D721Med (cell line): ENCODE measurements at places on chromosomes 6 and 20.

DNA sequence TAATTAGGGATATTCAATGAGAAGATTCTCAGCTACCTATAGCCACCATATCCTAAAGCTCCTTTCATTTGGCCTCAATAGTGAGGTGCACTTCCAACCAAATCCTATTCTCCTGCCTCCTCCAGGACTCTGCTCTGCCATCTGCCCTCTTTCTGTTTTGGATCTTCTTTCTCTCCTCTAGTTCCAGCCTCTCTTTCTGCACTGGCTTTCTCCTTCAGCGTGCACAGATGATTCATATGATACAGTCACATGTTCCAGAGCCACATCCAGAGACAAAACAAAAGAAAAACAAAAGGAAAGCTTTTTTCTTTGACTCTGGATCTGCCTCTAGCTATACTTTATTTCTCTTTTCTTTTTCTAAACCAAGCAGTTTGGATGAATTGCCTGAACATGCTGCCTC lies 531.9 kb upstream of the MAN1A1 start:
- no peak for DNase-seq

DNA sequence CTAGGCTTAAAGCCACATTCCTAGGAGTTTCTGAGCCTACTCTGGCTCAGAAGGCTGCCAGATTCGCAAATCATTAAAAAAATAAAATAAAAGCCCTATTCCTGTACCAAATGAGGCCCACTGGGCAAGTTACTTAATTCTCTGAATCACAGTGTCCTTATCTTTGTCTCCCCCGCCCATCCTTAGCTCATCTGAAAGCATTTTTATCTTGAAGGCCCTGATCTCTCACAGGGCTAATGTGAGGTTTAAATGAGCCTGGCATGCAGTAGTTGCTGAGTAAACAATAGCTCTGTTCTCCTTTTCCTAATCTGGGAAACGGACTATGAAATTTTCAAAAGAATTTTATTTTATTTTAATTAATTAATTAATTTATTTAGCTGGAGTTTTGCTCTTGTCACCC lies 2.1 kb upstream of the ZBTB12 start:
- DNase-seq = no peak

DNA sequence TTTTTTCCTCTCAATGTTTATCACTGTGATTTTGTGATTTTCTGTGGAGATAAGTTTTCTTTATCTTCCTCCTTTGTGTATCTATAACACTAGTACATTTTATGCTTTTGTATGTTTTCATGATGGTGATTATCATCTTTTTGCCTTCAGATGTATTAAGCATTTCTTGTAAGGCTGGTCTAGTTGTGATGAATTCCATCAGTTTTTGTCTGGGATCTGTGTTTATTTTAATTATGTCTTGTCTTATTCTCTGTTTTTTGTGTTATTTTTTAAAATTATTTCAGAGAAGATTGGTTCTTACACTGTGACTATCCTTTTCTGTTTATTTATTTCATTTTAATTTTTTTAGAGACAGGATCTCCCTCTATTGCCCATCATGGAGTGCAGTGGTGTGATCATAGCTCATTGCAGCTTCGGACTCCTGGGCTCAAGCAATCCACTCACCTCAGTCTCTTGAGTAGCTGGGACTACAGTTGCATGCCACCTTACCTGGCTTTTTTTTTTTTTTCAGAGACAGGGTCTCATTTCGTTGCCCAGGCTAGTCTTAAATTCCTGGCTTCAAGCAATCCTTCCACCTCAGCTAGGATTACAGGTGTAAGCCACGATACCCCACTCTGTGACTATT lies 187.4 kb downstream of the SLC16A10 start:
- DNase-seq = no peak

- DNase-seq = no peak
Measured at GRCh38 chr6:18533793-18534192, 146.6 kb downstream of the RNF144B start.

GRCh38 chr6:99026135-99026534 lies 78.4 kb upstream of the FBXL4 start:
- DNase-seq = no peak

GRCh38 chr6:127980996-127981395 lies 80.1 kb upstream of the THEMIS start:
- DNase-seq = no peak

DNA sequence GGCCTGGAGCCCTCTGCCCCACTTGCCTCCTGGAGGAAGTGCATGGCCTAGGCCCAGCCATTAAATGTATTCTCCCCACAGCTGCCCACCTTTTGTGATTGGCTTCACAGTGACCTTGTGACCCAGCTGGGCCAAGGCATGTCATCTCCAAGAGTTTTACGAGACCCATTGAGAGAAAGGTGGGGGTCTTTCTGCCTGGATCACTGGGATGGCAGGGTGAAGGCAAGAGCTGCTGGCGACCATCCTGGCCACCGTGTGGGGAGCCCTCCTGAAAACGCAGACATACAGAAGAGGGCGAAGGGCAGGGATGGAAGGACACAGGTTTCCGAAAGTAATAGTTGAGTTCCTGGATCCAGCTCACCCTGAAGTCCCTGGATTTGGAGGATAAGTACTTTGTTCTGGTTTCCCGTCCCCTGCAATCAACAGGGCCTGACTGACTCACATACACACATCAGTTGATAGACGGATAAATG lies 12.3 kb upstream of the SPO11 start:
- no peak for DNase-seq

DNA sequence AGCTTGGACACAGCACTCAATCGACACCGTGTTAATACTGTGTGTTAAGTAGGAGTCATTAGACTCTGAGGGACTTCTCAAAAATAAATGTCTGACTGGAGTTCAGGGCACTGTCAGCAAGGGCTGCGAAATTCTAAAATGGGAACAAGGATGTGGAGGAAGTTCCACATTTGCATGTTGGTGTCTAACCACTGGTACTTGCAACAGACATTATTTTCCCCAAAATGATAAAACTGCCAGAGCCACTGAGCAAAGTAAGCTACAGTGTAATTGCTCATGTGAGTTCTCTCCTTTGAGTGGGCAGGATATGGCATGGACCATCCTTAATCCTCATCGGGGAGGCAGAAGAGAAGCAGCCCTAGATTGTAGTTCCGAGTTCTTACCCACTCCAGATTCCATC lies 215.9 kb downstream of the SLC24A3 start:
- no peak for DNase-seq

DNA sequence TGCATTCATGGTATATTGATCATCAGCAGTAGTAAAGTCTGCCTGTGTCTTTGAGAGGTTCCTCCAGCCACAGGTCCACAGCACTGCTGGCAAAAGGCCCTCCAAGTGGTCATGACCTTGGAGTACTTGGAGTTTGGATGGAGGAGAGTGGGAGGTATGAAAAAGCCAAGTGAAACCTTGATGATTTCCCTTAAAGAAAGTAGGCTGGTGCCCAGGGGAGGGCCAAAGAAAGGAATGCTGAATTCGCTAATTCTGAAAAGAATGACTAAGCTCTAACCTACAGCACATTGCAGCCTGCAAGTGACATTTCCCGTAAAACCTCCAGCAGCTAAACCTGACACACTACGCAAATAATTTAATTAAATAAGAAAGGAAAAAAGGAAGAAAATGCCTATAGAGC lies 223.4 kb upstream of the TAB2 start:
- no peak for DNase-seq

GRCh38 chr20:20483328-20483727 lies 115.4 kb downstream of the INSM1 start:
- DNase-seq = no peak

- no peak for DNase-seq
Measured at GRCh38 chr6:139367810-139368351, 6.6 kb downstream of the CITED2 start.

- no peak for DNase-seq
Measured at GRCh38 chr6:93105907-93106306, 313.5 kb downstream of the EPHA7 start.

GRCh38 chr6:10375391-10375969 lies 39.4 kb downstream of the TFAP2A start:
- DNase-seq = no peak

GRCh38 chr6:62652692-62653328 lies 366.8 kb upstream of the KHDRBS2 start:
- no peak for DNase-seq

- no peak for DNase-seq
Measured at GRCh38 chr6:103723438-103724322, 1136.0 kb downstream of the HACE1 start.

DNA sequence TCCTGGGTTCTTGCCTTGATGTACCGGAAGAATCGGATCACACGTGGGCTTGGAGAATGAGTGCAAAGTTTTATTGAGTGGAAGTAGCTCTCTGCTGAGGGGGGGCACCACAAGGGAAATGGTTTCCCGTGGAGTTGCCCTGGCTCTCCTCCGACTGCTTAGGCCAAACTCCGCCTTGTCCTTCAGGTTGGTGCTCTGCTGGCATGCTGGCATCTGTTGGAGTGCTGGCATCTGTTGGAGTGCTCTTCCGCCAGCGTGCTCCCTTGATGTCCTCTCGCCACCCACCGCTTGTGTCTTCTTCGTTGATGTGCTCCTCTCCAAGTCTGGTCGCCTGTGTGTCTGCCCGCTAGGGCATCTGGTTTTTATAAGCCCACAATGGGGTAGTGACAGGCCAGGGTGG lies 317.1 kb upstream of the HSF2 start:
- DNase-seq = no peak

- DNase-seq = no peak
Measured at GRCh38 chr20:61693055-61693600, 372.6 kb downstream of the TAF4 start.
